LoVo (cell line): ENCODE measurements at places on chromosomes 11 and 22.
A peak's percentile ranks its signal among the peaks of the same experiment; 100 is the strongest.

DNA sequence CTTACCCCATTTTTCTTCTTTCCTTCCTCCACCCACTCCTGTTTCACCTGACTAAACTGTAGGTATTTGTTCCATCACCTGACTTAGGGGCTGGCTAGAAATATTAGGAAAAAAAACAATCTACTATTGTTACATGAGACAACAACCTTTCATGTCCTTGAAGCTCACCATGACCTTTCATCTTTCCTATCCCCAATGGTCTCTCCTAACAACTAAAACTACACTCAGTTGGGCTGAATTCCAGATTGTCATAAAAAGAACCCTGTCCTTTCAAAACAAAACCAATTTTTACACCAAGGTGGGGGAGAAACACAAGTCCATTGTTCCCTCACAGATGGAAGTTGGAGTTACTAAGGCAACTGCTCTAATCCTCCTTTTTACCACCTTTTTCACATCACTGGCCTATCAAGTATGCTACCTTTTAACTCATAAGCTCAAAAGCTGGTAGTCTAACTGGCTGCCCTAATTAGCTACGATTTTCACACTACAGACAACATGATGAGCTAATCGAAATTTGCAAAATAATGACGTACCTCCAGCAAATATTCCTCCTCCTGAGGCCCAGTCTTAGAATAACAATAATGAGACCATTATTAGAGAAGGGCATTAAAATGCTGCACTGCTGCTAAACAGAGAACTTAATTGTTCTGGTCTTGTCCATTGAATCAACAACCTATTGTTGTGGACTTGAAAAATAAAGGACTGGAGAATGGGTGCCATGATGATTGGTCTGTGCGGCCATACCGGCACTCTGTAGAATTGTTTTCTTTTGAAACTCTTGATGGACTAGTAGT, 46.5 kb upstream of the SOX6 start:
- DNase-seq = no peak

- DNase-seq = no peak
Measured at GRCh38 chr22:32199341-32199740, 5.5 kb downstream of the RFPL2 start.

- DNase-seq = no peak
Measured at GRCh38 chr22:32665676-32666075, 135.8 kb upstream of the TIMP3 start.

DNA sequence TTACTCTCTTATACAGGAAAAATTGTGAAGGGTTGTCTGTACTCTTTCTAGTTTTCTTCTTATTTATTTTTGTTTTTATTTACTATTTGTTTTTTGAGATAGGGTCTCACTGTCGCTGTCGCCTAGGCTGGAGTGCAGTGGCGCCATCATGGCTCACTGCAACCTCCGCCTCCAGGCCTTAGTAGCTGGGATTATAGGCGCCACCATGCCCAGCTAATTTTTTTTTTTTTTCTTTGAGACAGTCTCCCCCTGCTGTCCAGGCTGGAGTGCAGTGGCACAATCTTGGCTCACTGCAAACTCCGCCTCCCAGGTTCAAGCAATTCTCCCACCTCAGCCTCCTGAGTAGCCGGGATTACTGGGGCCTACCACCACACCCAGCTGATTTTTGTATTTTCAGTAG, 18.4 kb downstream of the CUL5 start:
- no peak for DNase-seq

- no peak for DNase-seq
Measured at GRCh38 chr11:42257534-42257933, 798.1 kb upstream of the LRRC4C start.

DNA sequence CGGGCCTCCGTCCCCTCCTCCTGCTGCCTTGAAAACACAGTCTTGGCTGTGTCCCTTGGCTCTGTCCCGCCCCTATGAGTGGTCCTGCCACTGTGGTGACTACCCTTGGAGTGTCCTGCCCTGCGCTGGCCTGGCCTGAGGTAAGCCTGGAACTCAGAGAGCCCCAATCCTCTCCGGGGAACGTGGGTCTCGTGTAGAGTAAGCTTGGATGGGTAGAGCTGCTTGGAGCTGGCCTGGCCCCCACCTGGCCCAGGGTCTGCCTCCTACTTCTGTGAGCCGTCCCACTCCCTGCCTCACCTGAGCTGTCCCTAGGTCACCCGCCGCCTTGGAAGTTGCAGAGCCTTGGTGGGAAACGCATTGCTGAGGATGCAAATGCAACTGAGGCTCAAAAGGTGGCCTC, 347.1 kb downstream of the CTTN start:
- DNase-seq = no peak

GRCh38 chr11:57214098-57214417, 23.0 kb downstream of the APLNR start:
- DNase-seq = no peak

DNA sequence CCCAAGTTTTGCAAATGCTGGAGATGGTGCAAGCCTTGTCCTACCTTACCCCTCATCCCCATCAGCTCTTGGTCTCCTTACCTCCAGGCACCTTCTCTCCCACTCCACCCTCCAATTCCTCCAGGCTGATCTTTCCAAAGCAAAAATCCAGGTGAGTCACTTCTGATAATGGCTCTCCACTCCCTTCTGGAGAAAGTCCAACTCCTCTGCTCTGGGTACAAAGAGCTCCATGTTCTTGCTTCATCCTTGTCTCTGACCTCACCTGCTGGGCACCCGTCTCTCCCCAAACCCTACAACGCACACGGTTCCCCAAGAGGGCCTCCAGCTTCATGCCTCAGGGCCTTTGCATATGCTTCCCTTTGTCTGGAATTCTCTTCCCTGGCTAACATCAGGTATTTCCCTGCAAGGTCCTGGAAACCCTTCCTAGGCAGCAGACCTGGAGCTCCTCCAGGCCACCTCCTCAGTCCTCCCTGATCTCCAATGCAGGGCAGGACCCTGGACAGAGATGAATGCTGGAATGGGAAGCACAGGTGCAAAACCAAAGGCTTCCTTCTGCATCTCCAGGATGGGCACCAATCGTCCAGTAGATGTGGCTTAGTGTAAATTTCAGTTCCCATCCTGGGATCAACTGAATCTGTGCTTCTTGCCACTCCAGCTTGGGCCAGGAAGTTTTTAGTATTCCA, 22.7 kb downstream of the IFT27 start:
- DNase-seq = peak; percentile 60

DNA sequence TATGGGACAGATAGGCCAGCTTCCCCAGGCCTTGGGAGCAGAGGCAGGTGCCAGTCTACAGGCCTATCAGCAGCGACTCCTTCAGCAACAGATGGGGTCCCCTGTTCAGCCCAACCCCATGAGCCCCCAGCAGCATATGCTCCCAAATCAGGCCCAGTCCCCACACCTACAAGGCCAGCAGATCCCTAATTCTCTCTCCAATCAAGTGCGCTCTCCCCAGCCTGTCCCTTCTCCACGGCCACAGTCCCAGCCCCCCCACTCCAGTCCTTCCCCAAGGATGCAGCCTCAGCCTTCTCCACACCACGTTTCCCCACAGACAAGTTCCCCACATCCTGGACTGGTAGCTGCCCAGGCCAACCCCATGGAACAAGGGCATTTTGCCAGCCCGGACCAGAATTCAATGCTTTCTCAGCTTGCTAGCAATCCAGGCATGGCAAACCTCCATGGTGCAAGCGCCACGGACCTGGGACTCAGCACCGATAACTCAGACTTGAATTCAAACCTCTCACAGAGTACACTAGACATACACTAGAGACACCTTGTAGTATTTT, 26.6 kb upstream of the L3MBTL2 start:
- no peak for DNase-seq

GRCh38 chr22:24706054-24706453, 68.5 kb downstream of the PIWIL3 start:
- no peak for DNase-seq

- DNase-seq = no peak
Measured at GRCh38 chr11:1567721-1568100, 4.4 kb downstream of the DUSP8 start.

DNA sequence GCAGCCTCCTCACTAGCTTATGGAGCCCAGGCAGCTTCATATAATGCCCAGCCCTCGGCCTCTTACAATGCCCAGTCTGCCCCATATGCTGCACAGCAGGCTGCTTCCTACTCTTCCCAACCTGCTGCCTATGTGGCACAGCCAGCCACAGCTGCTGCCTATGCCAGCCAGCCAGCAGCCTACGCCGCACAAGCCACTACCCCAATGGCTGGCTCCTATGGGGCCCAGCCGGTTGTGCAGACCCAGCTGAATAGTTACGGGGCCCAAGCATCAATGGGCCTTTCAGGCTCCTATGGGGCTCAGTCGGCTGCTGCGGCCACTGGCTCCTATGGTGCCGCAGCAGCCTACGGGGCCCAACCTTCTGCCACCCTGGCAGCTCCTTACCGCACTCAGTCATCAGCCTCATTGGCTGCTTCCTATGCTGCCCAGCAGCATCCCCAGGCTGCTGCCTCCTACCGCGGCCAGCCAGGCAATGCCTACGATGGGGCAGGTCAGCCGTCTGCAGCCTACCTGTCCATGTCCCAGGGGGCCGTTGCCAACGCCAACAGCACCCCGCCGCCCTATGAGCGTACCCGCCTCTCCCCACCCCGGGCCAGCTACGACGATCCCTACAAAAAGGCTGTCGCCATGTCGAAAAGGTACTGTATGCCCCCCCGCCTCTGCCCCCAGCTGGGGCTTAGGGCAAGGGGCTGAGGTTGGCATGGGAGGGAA, 8.8 kb downstream of the RBM14 start:
- DNase-seq = no peak

DNA sequence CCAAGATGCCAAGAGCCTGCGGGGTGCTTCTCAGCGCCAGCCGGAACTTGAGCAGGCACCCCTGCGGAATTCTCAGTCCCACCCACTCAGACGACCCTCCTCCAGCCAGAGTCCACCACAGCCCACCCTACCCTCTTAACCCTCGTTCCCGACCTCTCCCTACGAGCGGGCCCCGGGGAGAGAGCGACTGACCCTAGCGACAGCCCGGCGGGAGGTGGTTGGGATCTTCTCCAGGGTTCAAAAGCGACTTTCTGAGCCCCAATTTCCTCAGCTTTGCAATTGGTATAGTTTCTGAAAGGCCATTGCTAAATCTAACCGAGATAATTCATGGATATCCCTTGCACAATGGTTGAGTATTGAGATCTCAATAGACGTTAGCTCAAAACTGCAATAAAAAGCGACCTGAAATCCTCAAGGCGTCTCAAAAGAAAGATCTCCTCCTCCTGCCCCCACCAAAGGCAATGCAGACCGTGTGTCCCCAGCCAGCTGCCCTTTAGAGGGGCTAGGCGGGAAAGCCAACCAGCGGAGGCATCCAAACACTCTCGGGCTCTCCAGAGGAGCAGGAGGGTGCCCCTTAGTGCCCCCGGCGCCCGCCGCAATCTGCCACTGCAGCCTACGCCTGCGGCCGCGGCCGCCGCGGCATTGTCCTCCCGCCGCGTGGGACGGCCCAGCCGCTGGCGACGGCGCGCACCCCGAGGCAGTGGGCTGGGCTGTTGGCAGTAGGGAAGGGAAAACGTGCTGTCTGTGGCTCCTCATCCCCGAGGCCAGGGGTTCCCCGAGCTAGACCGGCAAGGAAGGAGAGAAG, 1.5 kb upstream of the SLC6A5 start:
- DNase-seq = no peak

DNA sequence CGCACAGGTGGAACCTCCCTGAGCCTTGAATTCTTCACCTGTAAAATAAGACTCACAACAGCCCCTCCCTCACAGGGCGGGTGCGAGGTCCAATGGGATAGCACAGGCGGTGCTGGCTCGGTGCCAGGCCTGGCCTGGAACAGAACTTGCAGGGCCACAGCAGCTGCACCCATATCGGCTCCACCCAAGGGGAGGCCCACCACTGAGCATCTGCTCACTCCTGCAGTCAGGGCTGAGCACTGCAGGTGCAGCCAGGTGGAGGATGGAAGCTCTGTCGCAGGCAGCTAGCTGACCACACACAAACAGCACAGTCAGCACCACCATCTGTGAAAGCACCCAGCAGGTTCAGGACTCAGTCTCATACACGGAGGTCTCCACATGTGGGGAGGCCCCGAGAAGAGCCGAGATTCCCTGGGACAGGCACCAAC, 19.6 kb downstream of the VPS37C start:
- peak; percentile 57 for DNase-seq
